Kasumi-1 (cell line): ENCODE measurements at places on chromosomes 12 and 14.
A peak's percentile ranks its signal among the peaks of the same experiment; 100 is the strongest.

DNA sequence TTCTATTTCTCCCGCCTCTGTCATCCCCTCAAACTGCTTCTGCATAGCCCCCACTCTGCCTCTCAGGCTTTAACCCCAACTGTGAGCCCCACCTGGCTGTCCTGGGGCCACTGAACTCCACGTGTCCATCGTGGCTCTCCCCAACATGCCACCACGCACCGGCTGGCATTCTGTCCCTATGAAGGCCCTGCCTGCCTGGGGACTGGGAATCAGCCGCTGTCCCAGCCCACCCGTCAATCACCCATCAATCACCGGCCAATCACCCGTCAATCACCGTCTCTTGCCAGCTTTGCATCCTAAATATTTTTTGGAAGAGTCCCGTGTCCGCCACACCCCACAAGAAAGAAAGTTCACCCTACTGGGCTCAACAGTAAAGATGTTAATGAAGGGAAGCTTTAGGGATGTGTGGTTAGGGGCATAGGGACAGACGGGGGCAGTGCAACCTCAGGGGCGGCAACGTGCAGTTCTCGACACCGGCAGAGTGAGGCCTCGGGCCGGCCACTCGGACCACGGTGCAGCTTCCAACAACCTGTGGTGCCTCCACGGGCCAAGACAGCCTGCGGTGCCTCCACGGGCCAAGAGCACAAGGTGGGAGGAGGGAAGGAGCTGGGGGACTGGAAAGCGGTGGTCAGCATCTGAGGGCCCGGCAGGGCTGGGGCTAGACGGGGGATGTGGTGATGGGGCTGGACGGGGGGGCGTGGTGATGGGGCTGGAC, 85.6 kb downstream of the GALNT9 start:
- no peak for DNase-seq

- no peak for DNase-seq
Measured at GRCh38 chr12:24608637-24609285, 340.1 kb downstream of the BCAT1 start.

GRCh38 chr12:47223848-47224213, 144.1 kb upstream of the AMIGO2 start:
- no peak for DNase-seq

- no peak for DNase-seq
Measured at GRCh38 chr14:71961972-71962371, 29.7 kb downstream of the RGS6 start.

DNA sequence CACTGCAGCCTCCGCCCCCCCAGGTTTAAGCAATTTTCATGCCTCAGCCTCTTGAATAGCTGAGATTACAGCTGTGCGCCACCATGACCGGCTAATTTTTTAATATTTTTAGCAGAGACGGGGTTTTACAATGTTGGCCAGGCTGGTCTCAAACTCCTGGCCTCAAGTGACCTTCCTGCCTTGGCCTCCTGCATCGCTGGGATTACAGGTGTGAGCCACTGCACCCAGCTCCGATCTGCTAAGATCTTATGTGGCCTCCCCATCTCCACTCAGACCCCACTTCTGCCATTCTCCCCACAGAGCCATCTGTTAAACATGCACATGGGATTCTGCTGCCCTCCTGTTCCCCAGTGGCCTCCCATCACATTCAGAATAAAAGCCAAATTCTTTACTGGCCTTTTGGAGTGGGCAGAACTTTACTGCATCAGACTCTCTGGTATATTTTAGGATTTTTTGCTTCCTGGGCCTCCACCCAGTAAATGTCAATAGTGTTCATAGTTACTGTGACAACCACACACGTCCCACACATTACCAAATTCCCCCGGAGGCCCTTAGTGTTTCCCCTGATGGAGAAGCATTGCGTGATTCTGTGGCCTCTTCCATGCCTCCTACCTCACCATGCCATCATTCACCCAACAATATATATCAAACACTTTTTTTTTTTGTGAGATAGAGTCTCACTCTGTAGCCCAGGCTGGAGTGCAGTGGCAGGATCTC, 96.3 kb downstream of the PTPN11 start:
- DNase-seq: no peak

DNA sequence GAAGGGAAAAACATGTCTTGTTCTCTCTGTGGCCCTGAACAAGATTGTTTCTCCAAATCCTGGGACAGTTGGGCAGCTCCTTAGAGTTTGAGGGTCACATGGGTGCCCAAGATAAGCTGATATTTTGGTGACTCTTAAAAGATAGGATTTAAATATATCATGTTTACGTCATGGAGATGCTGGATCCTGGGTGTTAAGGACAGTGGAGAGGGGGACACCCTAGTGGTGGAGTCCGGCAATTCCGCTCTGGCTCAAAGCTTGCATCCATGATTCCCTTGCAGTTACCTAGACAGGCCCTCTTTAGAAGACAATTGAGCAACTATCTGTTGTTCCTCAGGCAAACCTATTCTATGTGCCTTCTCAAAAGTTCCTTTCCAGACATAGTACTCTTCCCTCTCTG, 101.8 kb downstream of the CMKLR1 start:
- DNase-seq: peak; percentile 20

DNA sequence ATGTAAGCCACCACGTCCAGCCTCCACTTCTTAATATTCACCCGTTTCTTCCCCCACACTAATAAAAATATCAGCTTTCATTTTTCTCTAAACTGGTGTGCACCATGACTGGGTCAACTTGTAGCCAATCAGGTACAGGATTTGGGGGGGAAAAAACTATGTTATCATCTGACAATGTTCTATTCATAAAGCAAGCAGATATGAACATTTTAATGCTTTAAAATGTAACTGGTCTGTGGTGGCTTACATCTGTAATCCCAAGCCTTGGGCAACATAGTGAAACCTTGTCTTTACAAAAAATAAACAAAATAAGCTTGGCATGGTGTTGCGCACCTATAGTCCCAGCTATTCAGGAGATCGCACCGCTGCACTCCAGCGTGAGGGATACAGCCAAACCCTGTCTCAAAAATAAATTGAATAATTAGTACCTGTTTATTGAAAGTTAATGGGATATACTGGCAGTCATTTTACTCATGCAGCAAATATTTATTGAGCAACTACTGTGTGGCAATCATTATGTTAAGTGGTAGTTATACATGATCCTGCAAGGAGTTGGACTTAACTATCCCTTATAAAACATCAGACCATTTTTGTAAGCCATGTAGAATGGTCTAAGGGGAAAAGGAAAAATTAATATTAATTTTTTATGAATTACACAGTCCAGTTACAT, 15.3 kb upstream of the ITPR2 start:
- no peak for DNase-seq

GRCh38 chr12:68439368-68440045, 107.3 kb upstream of the MDM1 start:
- DNase-seq: no peak

GRCh38 chr14:102189874-102190273, 50.2 kb downstream of the WDR20 start:
- no peak for DNase-seq

DNA sequence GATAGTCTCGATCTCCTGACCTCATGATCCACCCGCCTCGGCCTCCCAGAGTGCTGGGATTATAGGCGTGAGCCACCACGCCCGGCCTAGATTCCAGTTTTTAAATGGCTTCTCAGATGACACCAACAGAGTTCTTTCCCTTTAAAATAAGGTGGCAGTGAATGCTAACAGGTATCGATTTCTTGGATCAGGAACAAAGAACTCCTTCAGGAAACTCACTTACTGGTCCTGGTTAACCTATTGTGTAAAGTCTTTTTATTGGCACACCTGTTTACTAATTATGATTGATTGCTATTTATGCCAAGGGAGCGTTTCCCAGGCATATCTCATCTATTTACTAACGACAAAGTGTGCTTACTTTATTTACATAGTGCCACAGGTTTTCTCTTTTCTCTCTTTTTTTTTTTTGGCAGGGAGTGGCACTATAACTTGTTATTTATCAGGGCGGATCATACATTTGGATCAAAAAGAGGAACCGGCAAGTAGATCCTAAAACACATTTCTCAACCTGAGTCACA, 89.7 kb downstream of the GLT1D1 start:
- DNase-seq: no peak

GRCh38 chr14:97282210-97283004, 485.2 kb downstream of the VRK1 start:
- no peak for DNase-seq

DNA sequence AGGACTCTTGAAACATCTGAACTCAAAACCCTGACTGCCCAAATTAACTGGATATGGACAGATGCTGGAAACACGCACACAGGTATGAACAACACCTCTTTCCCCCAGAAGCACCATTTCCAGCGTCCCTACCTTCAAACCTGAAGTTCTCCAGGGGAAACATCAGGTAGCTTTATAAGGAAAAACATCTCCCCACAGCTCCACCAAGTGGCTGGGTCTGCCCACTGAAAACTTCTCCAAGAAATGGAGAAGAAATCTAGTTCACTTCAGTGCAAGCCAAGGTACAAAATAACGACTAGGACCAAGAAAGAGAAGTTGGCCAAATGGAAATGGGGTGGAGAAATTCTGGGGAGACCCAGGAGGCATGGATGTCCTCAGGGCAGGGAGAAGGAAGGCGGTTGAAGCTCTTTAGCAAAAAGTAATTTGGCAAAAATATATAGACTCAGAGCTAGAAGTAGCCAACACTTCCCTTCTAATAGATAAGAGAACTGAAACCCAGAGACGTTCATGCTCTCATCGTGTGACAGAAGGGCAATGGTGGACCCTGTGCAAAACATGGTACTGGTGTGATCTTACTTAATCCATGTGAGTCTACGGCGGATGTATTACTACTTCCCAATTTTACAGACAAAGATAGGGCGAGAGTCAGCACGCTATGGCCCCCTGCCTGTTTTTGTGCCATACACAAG, 10.5 kb upstream of the NUAK1 start:
- DNase-seq: peak; percentile 12

DNA sequence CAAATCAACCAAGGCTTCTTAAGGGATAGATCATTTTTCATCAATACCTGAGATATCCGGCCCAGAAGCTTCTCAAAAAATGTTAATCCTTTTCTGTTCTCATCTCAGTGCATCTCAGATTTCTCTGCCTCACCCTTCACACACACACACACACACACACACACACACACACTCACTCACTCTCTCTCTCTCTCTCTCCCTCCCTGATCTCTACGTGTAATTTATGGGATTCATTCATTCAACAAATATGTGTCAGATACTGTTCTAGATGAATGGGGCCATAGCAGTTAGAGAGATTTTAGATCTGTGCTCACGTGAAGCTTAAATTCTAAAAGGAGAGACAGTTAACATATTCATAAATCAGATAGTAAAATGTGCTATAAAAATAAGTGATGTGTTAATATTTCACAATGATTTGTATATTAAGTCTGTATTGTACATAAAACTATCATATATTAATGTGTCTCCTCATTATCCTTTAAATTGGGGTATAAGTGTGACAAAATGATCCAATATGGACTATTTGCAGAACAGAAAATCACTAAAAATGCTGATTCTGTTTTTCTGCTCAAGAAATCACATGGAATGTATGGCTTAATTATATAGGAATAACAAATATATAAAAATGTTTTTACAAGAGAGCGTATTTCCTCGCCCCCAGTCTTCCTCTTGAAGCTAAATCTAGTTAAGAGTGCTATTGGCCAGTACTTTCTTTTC, 7.3 kb upstream of the FRMD6 start:
- no peak for DNase-seq

- DNase-seq: no peak
Measured at GRCh38 chr14:106309423-106309822, 783.0 kb downstream of the TMEM121 start.

DNA sequence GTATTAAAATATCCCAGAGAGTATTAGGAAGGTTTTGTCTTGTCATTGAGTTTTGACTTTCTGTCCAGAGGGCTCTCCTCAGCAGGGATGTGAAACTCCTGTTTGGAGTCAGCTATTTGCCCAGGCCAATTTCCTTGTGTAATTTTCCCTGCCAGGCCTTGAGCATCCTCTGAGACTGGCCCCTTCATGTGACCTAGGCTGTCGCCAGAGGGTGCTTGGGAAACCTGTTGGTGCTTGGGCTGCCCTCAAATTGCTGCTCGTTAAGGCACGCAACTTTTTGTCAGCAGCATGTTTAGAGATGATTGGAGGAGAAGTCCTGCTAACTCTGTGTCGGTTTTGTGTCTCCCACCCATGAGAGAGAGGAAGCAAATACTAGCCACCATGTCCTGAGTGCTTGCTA, 39.1 kb downstream of the IQSEC3 start:
- DNase-seq: no peak

GRCh38 chr14:23639048-23639890, 3.1 kb downstream of the DHRS2 start:
- no peak for DNase-seq

- no peak for DNase-seq
Measured at GRCh38 chr12:4331842-4332241, 10.8 kb downstream of the TIGAR start.

DNA sequence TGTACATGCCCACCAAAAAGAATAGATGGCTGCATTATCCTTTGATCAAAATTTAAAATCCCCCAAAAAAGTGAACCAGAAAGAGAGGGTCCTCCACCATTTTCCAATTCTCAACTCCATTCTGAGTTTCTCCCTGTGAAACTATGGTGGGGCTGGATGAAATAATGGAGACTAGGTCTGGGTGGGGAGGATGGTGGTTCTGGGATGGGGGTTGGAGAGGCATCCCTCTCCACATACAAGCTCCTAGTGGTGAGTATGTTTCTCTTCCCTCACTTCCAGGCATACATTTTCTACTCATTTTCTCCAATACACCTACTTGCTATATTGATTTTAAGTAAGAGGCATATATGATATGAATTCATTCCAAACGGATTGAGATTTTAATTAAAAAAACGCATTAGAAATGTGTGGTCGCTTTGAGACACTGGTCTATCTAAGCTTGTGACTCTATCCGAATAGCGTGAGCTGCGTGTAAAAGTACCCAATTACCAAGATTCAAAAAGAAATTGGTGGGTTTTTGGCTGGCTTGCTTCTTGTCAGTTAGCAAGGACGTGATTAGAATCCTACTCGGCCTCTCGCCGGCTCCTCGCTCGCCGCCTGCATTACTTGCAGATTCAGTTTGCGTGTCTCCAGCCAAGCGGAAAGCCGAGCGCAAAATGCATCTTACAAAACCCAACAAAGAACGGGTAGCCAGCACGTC, 3.4 kb downstream of the ASCL1 start:
- DNase-seq: no peak

- no peak for DNase-seq
Measured at GRCh38 chr12:39804479-39804878, 184.9 kb upstream of the ABCD2 start.

DNA sequence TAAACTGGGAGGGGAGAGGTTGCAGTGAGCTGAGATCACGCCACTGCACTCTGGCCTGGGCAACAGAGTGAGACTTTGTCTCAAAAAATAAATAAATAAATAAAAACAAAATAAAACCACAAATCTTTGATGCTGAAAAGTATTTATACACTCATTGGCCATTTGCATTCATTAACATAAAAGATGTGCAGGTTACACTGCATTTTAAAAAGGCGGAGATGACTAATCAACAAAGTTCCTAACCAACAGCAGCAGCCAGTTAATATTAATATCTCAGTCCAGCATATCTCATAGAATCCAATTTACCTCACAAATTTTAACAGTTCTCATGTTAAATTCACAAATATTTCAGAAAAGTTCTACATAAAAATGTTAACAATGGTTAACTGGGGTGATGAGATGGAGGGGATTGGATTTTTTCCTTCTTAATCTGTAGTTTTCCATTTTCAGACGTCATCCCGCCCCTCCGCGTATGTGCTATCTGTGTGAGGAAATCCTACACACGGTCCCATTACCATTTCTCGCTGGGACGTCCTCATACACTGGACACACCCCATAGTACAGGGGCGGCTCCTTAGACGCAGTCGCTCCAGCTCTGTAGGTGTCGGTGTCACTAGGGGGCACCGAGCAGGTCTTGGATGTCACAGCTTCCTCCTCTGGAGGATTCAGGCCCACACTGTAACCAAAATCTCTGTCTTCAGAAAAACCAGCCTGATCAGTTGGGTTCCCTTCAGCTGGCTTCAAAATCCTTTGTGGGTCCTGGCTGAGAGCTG, 7.3 kb downstream of the ANKLE2 start:
- peak; percentile 24 for DNase-seq
